Calu3 (cell line): ENCODE measurements at places on chromosomes 5 and 9. TPM values are rescaled to one million over a fixed set of nuclear protein-coding genes. Genes with fewer than 3 reads are reported as not detected.

DNA sequence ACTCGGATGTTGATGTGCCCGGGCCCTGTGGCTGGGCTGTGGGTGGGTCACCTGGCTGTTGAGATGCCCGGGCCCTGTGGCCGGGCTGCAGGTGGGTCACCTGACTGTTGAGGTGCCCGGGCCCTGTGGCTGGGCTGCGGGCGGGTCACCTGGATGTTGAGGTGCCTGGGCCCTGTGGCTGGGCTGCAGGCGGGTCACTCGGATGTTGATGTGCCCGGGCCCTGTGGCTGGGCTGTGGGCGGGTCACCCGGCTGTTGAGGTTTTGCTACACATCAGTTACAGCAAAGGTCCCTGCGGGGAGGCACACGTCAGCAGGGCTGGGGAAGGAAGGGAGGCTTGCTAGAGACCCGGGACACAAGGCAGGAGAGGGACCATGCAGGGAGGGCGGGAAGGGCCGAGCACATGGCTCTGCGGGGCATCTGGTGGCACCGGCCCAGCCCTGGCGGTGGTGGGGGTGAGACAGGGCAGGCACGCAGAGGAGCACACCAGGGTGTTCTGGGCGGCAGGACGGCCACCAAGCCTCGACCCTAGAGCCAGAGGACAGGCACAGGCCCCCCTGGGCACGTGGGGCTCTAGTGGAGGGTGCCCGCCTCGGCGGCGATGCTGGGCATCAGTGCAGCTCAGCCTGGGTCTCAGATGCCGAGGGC lies 35.4 kb downstream of the PNPLA7 start:
- no peak for DNase-seq

DNA sequence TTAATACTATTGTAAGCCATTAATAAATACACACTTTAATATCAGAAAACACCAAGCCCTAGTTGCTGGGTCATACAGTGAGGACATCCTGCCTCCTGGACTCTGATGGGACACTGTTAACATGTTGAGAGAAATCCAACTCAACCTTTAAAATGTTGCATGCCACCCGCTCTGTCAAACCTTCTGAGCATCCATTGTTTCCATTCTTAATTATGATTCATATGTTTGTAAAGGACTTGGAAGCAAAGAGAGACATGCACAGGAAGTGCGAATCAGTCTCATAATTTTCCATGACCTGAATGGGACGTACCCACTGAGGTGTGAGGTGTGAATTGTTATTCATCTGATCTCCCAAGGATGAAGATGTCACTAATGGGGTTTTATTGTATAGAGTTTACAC lies 186.4 kb downstream of the CAAP1 start:
- no peak for DNase-seq

DNA sequence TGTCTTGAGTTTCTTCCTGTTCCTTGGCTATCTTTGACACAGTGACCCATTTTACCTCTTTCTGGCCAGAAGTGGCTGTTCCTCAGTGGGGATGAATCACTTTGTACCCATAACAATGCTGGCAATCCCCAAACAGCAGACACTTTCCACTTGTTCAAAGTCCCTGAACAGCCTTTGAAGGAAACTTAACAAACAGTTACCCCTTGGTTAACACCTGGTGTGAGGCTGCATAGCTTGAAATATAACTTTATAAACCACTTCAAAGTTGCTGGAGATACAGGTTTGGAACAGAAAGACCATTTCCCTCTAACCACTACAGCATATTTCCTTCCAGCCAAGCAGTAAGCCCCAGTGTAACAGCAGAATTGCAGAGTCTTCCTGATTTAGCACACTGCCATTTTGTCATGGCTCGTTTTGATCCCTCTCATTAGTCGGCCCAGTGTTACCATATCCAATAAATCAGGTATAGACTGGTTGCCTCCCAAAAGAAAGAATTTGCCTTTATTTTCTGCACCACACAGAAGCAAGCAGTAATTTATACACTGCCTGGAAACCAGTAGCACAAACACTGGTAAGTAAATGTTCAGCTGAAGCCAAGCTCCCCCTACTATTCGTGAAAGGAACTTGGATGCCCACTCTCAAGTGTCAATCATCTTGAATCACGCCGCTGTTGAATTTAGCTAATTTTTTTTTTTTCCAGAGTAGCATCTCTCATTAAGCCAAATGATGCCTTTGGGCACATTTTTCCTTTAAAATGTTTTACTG lies 225.9 kb downstream of the PIK3R1 start:
- no peak for DNase-seq

DNA sequence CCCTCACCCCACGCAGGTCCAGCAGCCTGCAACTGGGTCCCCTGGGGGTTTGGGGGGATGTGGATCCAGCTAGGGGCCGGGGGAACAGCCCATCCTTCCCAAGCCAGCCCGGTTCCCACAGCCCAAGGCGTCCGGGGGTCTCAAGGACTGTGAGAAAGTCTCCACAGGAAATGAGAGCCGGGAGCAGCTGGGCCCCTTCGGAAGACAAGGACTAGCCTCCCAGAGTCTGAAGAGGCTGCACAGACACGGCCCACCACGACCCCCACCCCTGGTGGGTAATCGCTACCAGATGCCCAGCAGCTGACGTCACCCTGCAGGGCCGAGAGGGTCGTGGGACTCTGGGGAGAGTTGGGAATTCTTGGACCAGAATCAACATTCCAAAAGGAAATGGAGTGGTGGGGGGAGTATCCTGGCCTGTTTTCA lies 10.5 kb downstream of the SH2D3C start:
- no peak for DNase-seq

GRCh38 chr5:121987685-121988073 lies 25.9 kb downstream of the SRFBP1 start:
- no peak for DNase-seq

Gene PRLR
- total RNA-seq, result 0.59 and 1.2 TPM in 2 replicates

DNA sequence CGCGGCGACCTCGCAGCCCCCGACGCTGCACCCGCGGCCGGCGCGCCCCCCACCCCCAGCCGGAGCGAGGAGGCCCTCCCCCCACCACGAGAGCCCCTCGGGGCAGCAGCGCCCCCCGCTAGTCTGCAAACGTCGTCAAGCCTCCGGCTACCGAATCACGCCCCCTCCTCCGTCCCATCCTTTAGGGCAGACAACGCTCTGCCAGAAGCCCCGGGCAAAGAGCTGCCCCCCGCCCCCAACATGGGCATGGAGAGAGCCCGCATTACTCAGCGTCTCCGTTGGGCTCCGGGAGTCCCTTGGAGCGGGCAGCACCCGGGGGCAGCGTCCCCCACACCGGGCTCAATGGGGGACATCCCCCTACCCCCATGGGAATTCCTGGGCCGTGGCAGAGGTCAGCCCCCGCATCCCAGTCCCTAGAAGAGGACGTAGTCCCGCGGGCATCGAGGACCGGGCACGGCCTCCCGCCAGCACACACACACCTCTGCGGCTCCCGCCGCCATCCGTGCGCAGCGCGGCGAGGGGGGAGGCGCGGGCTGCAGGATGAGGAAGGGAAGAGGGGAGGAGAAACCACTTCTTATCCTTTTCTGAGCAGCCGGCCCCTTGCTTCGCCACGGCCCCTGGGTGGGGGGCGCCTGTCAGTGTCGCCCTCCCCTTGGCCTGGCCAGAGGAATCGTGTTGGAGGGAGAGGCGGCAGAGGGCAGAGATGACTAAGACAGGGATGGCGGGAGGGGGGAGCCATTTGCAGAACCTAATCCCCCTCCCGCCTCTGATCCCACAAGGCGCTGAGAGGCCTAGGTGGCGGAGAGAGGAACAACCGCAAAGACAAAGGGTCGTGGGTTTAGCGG lies 750 bp downstream of the DNM1 start:
- peak; percentile 40 for DNase-seq
